Brain pericyte (primary cell): ENCODE measurements at places on chromosomes 11 and 22.

DNA sequence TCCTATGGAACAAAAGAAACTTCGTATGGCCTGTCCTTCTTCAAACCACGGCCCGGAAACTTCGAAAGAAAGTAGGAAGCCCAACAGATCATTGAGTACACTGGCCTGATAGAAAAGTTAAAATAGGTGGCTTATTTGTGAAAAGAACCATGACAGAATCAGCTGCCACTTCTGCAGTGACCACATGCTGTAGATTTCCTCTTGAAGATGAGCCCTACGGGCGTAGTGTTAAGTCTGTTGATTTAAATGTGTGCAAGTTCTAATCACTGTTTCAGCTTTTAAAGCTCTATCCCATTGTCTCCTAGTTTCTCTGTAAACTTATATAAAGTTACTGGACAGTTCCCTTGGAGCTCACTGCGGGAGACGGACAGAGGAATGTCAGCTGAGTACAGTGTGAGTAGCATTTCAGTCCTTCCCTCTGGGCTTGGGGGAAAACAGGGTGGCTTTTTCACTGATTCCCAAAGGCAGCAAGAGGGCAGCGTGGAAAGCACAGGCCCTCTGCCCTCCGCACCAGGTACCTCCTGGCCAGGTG, 17.8 kb downstream of the SAMM50 start:
- no peak for DNase-seq

GRCh38 chr11:14141676-14142075, 179.2 kb downstream of the SPON1 start:
- DNase-seq, result no peak

GRCh38 chr11:102799681-102800340, 1.9 kb upstream of the MMP1 start:
- no peak for DNase-seq

DNA sequence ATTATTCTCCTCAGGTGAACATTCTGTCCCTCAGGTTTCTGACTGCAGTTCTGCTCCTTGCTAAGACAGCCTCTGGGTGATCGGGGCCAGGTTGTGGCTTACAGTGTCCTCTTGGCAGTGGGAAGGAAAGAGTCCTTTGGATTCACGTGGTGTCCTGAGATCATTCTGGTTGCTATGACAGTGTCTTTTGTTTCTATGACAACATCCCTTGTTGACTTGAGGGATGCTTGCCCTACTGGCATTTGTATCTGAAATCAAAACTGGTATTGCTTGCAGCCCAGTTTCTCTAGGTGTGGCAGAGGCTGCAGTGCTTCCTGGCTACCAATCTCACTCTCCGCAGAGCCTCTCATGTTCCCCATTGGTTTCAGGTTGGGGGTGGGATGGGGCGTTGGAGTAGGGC, 151.8 kb upstream of the CCDC90B start:
- DNase-seq, result no peak

GRCh38 chr11:17489751-17490150, 13.1 kb upstream of the ABCC8 start:
- no peak for DNase-seq

GRCh38 chr22:44276041-44276440, 36.7 kb downstream of the SHISAL1 start:
- DNase-seq, result no peak

GRCh38 chr11:27291302-27291889, 71.6 kb downstream of the CCDC34 start:
- no peak for DNase-seq

DNA sequence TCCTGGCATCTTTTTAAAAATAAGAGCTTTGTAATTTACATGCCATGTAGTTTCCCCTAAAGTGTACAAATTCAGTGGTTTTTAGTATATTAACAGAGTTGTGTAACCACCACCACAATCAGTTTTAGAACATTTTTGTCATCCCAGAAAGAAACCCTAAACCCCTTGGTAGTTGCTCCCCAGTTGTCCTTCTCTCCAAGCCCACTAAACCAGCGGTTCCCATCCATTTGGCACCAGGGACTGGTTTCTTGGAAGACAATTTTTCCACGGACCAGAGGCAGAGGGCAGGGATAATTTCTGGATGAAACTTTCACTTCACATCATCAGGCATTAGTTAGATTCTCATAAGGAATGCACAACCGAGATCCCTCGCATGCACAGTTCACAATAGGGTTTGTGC, 22.6 kb downstream of the CABIN1 start:
- DNase-seq, result no peak

DNA sequence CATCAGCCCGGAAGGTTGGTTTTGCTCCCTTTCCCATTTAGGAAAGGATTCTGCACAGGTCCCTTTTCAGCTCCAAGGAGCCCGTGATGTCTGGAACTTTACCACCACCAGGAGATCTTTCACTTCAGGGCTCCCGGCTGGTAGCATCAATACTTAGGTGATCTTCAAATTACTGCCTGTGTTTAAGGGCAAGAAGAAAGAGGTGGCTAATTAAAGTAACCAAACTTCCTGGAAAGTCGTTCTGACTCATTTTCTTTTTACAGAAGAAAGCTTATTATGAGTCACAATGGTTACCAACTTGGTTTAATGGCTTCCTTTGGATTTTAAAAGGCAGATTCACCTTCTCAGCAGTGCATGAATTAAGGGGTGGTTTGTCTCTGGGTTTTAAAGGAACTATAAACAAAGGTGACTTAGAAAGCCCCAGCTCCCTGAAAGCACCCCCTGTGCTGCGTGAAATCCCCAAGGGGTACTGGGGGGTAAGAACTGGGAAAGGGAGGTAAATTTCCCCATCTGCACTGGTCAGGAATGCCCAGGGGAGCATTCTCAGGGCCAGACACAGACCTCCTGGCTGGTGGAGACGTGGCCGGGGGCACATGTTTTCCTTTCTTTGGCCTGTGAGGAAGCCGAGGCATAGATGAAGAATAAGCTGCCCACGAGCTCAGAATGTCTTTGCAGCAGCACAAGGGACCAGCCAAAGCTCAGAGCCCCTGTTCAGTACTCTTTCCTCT, 8.8 kb downstream of the POU2F3 start:
- no peak for DNase-seq
